ENCODE measurements at places on chromosomes 7 and 10.

GRCh38 chr7:138854115-138854645, 56.2 kb upstream of the ATP6V0A4 start:
- no peak for DNase-seq

- no peak for DNase-seq
These were observed 91.0 kb downstream of the AKR1D1 start for GRCh38 chr7:138167222-138167621.

- no peak for DNase-seq
These were observed 3.6 kb upstream of the GPR146 start for GRCh38 chr7:1040790-1041189.

GRCh38 chr7:149856583-149856982, 17.2 kb upstream of the ATP6V0E2 start:
- DNase-seq = no peak

- no peak for DNase-seq
These were observed 182.6 kb upstream of the TMEM106B start for GRCh38 chr7:12028508-12028907.

DNA sequence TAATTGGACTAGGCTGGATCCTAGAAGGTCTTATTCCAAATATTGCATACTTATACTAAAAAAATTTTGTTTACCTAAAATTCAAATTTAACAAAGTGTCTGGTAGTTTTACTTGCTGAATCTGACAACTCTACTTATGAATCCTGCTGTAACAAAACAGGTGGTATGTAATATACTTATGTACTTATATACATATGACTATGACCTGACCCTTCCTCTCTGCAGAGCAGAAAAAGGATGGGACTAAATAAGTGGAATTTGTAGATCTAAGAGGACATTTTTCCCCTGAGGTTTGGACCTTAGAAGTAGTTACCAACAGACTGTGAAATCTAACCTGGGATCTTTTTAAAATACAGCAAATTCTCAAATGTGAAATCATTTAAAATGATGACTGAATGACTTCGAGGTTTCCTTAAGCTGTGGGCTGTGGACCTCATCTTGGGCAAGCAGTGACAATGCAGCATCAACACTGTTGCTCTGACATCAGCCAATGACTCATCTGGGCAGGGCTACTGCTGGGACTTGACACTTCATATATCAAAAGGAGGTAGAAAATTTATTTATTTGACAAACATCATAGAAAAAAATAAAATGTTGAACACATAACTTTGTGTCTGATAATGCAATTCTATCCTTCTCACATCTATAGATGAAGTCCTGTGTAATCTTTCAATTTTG, 73.6 kb downstream of the RELN start:
- DNase-seq = no peak

- DNase-seq = no peak
These were observed 247.8 kb downstream of the SDK1 start for GRCh38 chr7:3548815-3549214.

GRCh38 chr7:28130277-28130676, 50.3 kb downstream of the JAZF1 start:
- DNase-seq = no peak

- DNase-seq = no peak
These were observed 40.7 kb downstream of the TACC2 start for GRCh38 chr10:122029499-122030199.

DNA sequence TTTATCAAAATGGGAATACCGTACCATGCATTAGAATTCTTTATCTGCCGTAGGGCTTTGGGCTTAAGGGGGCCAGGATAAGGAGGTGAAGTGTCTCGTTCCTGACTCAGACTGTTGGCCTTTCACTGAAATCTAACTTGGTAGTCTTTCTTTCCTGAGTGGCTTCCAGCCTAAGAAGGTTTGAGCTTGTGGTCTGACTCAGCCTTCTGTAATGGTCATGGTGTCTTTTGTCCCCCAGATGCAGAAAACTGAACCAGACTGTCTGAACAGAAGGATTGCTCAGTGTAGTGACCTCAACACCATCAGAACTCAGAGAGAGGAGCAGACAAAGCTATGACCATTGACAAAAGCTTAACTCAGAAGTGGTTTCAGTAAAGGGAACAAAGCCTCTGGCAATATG, 39.5 kb downstream of the WNT2 start:
- DNase-seq = peak; percentile 4

DNA sequence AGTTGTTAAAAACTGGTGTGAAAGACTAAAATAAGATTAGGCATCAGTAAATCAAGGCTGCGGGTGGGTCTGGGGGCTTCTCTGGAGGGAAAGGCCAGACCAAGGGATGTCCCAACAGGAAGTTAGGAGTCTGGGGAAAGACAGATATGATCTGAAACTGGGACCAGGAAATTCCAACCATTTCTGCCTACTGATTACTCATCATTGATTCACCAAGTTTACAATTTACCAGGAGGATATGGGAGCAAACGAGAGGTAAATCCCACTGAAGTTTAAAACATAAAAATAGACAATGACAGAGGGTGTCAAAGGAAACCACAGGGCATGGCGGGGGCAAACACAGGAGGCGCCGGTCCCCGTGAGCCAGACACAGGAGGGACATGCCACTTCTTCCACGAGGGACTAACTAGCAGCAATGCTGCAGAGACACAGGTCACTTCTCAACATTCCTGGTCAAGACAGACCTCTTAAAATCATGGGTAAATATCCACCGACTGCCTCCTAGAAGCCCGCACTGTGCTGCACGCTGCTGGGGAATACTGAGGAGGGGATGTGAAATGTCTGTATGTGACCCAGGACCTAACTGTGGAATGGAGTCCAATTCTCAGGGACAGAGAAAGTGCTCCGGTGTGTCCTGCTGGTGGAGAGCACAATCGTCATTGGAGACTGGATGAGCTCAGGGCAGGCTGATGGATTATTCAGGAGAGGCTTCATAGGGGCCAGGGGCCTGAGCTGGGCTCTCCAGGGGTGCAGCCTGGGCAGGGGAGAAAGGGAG, 153.4 kb upstream of the KLF14 start:
- DNase-seq = peak; percentile 54

- DNase-seq = no peak
These were observed 53.6 kb downstream of the KAT6B start for GRCh38 chr10:74880041-74880440.

GRCh38 chr7:157495594-157495993, 158.8 kb downstream of the DNAJB6 start:
- DNase-seq = no peak

DNA sequence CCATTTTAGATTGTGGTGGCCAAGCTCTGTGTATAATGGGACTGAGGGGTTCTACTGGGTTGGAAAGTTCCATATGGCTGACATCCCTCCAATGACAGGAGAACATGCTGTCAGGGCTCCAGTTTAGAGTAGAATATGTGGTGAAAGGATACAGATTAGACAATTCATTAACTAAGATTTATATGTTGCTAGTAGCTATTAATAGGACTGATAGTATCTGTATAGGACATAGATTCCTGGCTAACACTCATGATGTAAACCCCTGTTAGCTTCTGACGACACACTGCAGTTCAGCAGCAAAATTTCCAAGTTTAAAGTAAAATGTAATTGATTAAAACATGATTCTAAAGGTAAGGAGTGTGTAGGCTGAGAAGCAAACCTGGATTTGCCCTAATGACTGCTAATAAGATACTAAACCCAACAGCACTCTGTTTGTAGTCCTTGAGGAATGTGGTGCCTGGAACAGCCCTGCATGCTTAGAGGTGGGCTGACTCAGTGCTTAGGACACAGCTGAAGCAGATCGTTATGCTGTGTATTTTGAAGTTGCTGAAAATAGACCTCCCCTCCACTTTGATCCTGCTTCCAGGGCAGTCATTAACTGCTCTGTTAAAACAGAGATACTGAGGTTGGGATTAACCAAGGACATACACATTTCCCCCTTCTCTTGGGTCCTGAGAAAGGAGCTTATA, 1129.6 kb downstream of the SORCS3 start:
- DNase-seq = no peak

- no peak for DNase-seq
These were observed 3.1 kb upstream of the PAPSS2 start for GRCh38 chr10:87656431-87657072.

DNA sequence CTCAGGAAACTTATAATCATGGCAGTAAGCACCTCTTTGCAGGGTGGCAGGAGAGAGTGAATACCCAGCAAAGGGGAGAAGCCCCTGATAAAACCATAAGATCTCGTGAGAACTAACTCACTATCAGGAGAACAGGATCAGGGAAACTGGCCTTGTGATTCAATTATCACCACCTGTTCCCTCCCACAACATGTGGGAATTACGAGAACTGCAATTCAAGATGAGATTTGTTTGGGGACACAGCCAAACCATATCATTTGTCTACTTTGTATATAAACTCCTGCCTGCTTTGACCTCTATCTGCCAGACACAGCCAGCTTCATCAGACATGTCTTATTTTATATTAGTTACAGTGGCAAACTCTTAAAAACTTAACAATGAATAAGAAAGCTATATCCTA, 50.4 kb downstream of the ARMC3 start:
- DNase-seq = no peak

- DNase-seq = peak; percentile 41
These were observed 652 bp downstream of the ATOH7 start for GRCh38 chr10:68231106-68231816.

DNA sequence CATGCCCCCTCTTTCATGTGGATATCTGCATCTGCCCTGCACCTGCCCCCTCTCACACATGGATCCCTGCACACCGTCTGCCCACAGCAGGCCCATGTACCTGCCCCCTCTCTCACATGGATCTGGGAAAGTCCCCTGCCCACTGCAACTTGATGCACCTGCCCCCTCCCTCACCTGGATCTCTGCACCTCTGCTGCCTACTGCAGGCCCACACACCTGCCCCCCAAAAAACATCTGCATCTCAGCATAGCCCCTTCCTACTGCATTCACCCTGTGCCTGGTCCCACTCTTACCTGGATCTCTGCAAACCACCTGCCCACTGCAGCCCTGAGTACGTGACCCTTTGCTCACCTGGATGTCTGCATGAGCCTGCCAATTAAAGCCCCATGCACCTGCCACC, 479.8 kb downstream of the PTPRN2 start:
- DNase-seq = no peak

GRCh38 chr10:97737770-97738265, 890 bp downstream of the ZFYVE27 start:
- DNase-seq = no peak

GRCh38 chr10:110209926-110210673, 2.7 kb downstream of the MXI1 start:
- peak; percentile 50 for DNase-seq

- no peak for DNase-seq
These were observed 12.1 kb downstream of the TAS2R40 start for GRCh38 chr7:143233816-143234532.

DNA sequence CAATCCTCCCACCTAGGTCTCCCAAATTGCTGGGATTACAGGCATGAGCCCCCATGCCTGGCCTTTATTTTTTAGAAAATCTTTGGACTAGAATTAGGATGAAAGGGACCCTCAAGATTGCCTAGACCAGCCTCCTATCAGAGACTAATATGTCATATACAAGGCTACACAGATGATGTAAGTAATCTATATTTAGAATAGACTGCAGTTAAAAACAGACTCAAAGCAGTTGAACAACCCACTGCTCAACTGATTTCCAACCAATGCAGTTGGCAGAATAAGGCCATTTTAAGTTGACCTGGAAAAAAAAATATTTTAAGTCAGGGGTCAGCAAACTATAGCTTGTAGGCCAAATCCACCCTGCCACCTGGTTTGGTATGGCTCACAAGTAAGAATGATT, 27.7 kb downstream of the PSPH start:
- no peak for DNase-seq

- no peak for DNase-seq
These were observed 60.5 kb upstream of the PRKCQ start for GRCh38 chr10:6640433-6641040.

DNA sequence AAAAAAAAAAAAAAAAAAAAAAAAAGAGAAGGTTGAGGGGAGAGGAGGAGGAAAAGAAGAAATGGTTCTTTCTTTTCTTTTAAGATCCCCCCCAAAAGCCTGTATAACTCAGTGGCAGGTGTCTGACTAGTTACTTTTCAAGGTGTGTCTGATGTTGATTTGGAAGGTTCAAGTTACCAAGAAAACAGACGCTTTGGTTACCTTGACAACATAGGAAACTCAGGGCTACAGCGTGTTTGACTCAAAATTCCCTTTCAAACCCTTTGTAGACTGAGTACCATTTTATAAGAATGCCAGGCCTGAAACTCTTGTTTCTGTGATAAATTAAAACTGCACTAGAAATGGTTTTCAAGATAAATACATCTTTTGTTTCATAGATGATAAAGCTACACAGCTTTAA, 286.8 kb downstream of the SKIDA1 start:
- no peak for DNase-seq

DNA sequence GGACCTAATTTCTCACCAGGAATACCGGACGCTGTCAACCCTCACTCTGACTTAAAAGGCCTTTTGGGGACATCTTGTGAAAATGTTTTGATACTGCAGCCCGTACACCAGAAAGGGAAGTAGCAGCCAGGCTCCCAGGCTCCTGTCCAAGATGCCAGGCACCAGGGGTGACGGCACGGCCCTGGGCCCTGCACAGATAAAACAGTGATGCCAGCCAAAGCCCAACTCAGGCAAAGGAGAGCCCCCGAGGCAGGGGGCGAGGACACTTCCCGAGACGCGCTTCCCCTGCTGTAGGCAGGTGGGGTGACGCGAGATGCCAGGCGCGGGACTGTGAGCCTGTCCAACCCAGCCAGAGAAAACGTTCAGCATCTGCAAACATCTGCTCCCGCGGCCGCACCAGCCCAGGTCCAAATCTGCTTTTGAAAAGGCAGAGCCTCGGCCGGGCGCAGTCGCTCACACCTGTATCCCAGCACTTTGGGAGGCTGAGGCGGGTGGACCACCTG, 15.7 kb downstream of the ZFAND2A start:
- DNase-seq = no peak

DNA sequence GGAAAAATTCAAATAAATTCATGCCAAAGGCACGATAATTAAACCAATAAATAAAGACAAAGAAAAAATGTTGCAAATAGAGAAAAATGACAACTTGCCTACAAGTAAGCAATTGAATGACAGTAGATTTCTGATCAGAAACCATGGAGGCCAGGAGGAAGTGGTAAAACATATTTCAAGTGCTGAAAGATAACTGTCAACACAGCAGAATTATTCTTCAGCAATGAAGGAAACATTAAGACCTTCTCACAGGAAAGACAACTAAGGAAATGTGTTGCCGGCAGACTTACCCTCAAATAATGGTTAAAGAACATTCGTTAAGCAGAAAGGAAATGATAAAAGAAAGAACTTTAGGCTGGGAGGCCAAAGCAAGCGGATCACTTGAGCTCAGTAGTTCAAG, 30.4 kb downstream of the RUNDC3B start:
- no peak for DNase-seq

- no peak for DNase-seq
These were observed 309.9 kb upstream of the IGFBP3 start for GRCh38 chr7:46230990-46231305.

GRCh38 chr10:32050177-32050576, 6.0 kb downstream of the KIF5B start:
- DNase-seq = no peak

Data from amniotic stem cell (primary cell).